ENCODE measurements at places on chromosomes 1 and 21.

- no peak for DNase-seq
Measured at GRCh38 chr1:49059087-49059486, 282.4 kb upstream of the BEND5 start.

DNA sequence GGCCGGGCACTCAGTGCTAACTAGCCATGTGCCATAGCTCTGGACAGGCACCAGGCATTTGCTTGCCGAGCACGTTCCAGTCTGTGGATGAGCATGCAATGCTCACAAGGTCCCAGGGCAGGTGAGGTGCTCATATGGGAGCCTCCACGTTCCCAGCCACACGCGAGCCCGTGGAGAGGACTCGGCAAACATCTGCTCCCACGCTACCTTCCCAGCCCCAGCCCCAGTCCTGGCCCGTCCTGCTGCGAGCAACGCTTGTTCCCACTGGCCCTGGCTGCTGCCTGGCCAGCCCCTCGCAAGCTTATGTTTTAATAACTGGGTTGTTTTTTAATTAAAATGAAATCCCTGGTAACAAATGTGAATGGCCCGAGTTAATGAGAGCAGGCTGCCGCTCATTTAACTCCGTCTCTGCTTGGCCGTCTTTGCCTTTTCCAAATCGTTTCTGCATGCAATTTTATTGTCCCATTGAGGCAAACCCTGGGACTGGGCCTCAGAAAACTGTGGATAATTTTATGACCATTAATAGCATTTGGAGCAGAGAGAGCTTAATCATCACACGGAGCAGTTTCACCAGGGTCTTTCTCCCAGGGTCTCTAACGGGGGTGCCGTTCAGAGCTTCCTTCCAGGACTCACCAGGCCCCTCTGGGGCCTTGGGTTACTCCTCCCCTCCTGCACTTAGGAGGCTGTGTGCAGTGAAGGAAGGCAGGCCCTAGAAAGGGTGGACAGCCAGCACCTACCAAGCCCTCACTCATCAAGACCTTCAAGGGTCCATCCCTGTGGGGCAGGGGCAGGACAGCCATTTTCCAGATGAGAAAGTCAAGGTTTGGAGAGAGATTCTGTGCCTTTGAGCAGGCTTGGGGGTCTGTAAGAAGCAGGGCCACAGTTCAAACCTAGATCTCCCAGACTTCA, 136.8 kb downstream of the GLIS1 start:
- DNase-seq, result no peak

DNA sequence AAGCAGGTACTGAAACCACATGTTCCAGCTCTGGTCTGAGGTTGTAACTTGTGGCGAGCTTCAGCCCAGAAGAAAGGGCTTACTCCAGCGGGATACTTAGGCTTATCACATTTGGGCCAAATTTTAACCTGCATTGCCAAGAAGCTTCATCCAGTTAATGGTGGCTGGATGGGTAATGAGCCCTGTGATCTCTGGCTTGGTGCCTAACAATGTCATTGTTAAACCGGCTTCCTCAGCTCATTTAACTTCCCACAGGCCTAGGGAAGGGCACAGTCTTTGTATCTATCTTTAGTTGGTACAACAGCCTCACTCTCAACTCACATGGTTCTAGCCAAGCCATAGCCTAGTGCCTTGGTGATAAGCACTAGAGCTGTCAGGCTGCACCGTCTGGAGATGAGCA, 43.6 kb upstream of the CCDC190 start:
- DNase-seq, result peak; percentile 91

DNA sequence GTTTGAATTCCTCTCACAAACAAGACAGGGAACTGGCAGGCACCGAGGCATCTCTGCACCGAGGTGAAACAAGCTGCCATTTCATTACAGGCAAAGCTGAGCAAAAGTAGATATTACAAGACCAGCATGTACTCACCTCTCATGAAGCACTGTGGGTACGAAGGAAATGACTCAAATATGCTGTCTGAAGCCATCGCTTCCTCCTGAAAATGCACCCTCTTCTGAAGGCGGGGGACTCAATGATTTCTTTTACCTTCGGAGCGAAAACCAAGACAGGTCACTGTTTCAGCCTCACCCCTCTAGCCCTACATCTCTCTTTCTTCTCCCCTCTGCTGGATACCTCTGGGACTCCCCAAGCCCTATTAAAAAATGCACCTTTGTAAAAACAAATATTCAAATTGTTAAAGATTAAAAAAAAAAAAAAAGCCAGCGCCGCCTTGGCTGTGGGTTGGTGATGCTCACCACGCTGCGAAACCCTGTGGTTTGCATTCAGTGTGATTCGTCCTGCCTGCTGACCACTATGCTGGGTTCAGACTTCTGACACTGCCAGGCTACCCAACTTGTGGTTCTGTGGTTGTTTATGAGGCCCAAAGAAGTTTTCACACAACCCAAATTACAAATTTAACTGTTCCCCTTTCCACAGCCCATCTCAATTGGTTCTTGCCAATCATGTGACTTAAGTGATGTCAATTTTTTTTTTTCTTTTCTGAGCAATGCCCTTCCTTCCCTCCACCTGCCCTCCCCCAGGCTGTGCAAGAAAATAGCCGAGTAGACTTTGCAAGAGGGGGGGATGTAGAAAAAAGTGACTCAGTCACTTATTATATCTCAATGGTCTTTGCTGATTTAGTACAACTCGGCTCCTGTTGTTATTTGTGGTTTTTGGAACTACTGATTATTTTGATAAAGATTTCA, at the start of gene RUNX1:
Gene RUNX1 (minus strand): TSS at position 597 of the 912 bp plus-strand sequence.
- no peak for DNase-seq

GRCh38 chr1:12690156-12690555, 25.8 kb upstream of the AADACL3 start:
- no peak for DNase-seq

DNA sequence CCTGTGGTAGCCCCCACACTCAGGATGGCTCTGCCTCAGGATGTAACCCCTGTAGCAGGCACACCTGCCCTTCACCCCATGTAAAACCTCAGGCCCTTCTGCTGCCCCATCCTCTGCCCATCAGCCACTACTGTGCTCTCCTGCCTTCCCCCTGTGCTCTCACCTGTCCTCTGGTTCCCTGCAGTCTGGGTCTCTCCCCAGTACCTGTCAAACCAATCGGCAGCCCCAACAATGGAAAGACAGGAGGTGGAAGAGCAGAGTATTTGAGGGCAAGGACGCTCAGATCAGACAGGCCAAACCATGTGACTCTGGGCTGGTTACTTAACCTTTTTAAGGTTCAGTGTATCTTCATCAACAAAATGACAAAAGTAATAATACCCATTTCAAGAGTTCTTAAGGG, 30.9 kb downstream of the SMIM12 start:
- no peak for DNase-seq

DNA sequence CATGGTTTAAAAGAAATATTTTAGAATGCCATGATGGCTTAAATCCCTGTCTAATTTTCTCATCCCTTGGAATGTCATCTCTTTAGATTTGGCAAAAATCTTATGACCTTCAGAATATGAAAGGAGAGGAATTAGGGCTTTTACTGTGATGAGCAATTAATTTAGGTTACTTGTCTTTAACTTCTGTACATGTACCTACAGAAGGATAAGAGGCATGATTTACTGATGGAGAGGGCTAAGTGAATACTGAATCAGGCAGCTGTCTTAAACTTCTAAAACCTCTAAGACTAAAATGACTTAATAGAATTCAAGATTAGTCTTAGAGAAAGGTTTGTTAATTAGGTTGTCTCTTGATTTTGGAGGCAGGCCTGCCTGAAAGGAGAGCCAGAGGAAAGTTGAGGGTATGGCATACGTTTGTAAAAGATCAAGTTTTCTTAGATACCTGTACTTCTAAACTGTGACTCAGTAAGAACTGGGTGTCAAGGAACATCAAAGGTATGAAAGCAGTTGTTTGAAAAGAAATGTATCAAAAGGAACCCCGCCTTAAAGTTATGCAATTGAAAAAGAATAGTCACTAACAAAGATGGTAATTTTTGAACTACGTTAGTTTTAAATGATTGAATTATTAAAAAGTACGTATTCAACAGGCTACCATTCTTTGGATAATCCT, 12.5 kb downstream of the MACO1 start:
- DNase-seq, result no peak

DNA sequence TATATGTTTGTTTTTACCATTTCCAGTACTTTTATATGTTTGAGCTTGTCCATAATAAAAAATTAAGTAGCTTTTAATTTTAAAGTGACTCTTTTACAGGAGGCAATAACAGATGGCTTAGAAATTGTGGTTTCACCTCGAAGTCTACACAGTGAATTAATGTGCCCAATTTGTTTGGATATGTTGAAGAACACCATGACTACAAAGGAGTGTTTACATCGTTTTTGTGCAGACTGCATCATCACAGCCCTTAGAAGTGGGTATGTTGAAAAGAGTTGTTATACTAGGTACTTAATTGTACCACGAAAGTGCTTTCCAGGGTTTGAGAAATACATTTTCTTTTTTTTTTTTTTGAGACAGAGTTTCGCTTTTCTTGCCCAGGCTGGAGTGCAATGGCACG, 46.1 kb downstream of the RNF2 start:
- DNase-seq, result no peak

DNA sequence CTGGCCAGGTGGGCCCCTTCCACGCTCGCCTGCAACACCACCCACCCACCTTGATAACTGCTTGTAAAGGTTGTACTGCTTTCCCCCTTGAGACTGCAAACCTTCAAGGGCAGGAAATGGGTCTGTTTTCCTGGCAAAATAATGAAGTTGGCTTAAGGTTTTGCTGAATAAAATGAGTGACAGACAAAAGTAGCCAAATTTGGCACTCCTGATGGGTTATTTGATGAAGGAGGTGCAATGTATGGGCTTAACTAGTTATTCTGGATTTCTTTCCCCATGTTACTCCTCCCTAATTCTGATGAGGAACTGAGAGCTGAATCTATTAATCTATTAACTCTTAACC, 14.6 kb upstream of the HLCS start:
- no peak for DNase-seq

DNA sequence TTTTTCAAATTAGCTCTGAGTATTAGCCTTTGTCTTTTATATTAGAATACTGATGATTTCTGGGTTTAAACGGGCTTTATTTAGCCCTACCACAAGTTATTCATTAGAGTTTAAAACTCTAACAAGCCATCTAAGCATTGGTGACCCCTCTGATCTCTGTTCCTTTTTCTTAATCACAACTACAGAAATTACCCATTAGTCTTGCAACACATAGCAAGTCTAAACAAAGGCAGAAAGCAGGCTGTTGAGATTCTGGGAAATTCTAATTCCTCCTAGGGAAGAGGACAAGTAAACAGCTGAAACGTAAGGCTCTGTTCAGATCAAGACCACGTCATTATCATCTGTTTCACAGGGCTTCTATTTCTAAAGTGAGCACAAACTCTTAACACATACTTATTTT, 491.2 kb upstream of the ZRANB2 start:
- no peak for DNase-seq

- DNase-seq, result no peak
Measured at GRCh38 chr1:165831146-165831545, 3.7 kb downstream of the UCK2 start.

GRCh38 chr1:244992833-244993232, 128.5 kb upstream of the HNRNPU start:
- peak; percentile 5 for DNase-seq

- no peak for DNase-seq
Measured at GRCh38 chr21:15848634-15849560, 119.1 kb downstream of the USP25 start.

- peak; percentile 42 for DNase-seq
Measured at GRCh38 chr1:65431111-65431705, 10.7 kb downstream of the LEPR start.

- peak; percentile 65 for DNase-seq
Measured at GRCh38 chr1:90114521-90115141, 119.7 kb downstream of the ZNF326 start.

GRCh38 chr1:243179720-243180119, 75.4 kb downstream of the CEP170 start:
- DNase-seq, result no peak

GRCh38 chr1:200046115-200046514, 18.6 kb downstream of the NR5A2 start:
- DNase-seq, result no peak

- DNase-seq, result no peak
Measured at GRCh38 chr1:118321840-118322239, 136.8 kb upstream of the SPAG17 start.

DNA sequence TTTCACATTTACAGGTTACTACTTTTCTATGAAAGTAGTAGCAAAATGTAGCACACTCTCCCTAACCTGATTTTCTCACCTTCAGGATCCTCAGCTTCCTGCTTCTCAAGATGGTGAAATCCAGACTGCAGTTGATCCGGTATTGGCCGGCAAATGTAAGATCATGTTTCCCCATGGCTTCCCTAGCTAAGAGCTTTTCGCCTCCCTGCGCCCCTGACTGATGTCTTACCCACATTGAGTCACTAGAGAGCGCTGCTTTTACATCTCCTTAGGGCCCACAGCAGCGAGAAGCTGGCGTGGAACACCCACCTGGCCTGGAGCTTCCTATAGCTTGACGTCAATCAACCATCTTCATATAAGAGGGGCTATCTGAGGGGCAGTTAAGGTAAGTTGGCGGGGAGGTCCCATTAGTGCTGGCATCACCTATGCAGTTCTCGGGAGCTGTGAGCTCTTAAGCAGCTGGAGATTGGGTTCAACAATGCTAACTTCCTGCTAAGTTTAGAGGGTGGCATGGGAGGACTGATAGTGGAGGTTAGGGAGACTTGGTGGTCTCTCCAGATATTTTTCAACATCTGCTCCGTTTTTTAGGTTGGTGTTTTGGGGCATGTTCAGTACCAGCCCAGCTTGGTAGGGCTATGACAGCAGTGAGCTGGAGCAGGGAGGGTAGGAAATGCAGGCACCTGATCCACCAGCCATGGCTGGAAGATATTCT, 5.5 kb downstream of the PTPN7 start:
- no peak for DNase-seq

- no peak for DNase-seq
Measured at GRCh38 chr1:81619156-81619555, 181.6 kb upstream of the ADGRL2 start.

Data from NCI-H446 treated with DMSO at 0.1 percent for 48 hours (cell line).